ENCODE measurements at places on chromosomes 5 and 9. TPM values are rescaled to one million over a fixed set of nuclear protein-coding genes. Genes with fewer than 3 reads are reported as not detected.

TAF11L5 gene
- not detected for total RNA-seq

SELENOP gene
- total RNA-seq = 1.4 TPM

NMUR2 gene
- total RNA-seq = not detected

IL7R gene
- 0.50 TPM for total RNA-seq

F12 gene
- total RNA-seq = 9.8 TPM

LIX1 gene
- total RNA-seq = not detected
